ENCODE measurements at places on chromosomes 6 and 20.

- DNase-seq, result no peak
These were observed 46.9 kb upstream of the MAPK13 start for GRCh38 chr6:36083446-36083845.

DNA sequence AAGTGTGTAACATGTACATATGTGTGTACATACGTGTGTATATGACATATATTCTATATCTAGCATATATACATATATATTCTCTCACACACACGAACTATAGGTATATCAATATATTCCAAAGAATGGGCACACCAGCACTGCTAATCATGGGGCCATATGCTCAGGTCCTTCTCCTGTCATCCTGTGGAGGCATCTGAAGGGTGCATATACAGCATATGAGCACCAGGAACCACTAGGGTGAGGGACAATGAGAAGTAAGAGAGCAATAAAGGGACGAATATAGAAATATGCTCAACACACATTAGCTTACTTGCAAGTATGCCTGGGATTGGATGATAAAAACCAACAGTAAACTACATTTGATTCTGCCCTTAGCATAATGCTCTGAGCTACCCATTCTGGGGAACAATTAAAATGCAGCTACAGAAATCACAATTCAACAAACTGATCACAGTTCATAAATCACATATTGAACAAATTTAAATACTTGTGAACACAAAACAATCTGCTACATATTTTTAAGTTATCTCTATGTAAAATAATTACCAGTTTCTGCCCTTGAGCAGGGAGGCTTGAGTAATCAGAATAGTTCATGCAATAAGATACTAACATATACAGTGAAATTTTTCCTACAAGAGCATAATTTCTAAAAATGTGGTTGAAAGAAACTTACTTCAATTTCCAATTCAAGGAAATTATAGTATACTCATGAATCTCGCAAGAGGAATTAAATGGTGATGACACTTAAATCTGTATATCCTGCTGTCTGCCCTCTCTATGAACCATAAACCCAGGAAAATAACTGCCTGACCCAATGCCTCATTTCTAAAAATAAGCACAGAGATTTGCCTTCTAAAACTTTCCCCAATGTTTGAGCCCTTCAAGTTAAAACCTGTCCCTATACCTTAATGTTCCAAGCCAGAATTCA lies 272.2 kb upstream of the THEMIS start:
- no peak for DNase-seq

DNA sequence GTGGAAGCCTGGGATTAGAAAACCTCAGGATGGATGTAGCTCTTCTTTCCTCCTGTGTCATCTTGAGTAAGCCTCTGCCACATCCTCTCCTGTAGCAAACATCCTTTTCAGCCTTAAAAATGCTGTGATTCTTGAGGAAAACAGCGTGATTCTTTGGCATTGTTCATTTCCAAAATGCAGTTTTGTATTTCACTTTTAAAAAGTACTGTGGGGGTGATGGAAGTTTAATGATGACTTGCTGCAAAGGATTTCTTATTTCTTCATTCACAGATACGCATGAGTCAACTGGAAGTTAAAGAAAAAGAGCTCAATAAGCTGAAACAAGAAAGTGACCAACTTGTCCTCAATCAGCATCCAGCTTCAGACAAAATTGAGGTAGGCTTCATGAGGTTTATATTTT lies 23.9 kb upstream of the SNRNP48 start:
- DNase-seq, result no peak

GRCh38 chr20:51064137-51064536 lies 41.2 kb upstream of the KCNG1 start:
- no peak for DNase-seq

DNA sequence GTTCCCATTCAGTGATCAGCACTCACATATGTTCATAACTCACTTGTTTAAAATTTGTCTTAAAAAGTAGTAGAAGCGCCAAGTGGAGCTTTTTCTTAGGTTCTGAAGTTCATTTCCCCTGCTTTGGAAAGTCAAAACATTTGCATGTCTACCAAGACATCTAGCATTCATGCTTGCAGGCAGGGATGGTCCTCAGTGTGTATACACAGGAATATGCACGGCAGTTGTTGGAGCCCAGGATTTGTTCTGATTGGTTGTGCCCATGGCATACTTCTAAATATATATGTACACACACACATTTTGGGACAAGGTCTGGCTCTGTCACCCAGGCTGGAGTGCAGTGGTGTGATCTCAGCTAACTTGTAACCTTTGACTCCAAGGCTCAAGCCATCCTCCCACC lies 2.4 kb upstream of the GPX6 start:
- no peak for DNase-seq

- DNase-seq, result no peak
These were observed 1.3 kb upstream of the TAPBP start for GRCh38 chr6:33314943-33315792.

DNA sequence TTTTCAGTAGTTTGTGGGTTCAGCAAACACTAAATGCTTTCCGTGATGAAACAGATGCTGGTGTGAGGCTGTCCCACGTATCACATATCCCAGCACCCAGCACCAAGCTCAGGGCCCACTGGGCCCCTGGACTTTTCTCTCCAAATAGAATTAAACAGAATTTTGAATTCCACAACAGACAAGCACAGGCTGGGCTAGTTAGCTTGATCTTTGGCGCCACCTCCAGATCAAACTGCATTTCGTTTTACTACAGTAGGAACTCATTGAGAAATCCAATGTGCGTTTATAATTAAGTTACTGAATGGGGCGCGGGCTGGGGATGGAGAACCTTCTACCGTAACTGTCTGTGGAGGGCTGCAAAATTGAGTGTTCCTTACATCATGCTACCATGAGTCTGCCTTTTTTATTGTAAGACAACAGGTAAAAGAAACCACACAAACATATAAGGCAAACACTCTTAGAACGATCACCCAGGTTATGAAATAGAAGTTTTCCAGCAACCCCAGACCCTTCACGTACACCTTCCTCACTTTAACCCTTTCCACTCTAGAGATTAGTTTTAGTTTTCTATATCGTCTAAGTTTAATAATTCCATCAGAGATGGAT lies 107.8 kb downstream of the ZFP64 start:
- DNase-seq, result no peak

GRCh38 chr6:13063300-13063918 lies 264.9 kb downstream of the TBC1D7 start:
- DNase-seq, result no peak

- no peak for DNase-seq
These were observed 107.4 kb upstream of the NAA20 start for GRCh38 chr20:19909725-19910124.

GRCh38 chr6:15736297-15736696 lies 73.5 kb upstream of the DTNBP1 start:
- DNase-seq, result no peak

DNA sequence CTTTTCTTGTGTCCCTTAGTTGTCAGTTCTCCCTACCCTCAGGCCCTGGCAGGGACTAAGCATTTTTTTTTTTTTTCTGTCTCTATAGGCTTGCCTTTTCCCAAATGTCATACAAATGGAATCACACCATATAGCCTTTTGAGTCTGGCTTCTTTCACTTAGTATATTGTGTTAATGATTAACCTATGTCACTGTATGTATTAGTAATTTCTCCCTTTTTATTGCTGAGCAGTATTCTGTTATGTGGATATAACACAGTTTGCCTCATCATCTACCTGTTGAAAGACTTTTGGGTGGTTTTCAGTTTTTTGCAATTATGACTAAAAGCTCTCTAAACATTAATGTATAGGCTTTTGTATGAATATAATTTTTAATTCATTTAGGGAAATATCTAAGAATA lies 16.0 kb upstream of the FBXO30 start:
- DNase-seq, result no peak

DNA sequence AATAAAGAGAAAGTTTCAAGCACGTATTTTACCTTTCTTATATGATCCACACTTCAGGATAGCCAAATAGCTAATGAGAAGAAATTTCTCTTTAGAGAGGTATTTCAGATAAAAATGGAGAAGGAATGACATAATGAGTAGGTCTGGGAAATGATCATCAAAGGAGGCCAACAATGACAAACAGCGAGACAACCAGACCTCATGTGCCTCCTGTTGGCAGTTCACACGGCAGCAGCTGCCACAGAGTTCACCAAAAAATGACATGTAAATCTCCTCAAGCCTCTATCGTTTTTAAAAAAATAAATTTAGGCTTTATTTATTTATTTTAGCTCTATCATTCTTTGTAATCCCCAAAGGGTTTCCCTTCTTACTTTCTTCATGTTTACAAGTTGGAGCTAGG lies 47.7 kb downstream of the SLC2A12 start:
- no peak for DNase-seq

- DNase-seq, result no peak
These were observed 156.7 kb upstream of the LRFN2 start for GRCh38 chr6:40743690-40744446.

DNA sequence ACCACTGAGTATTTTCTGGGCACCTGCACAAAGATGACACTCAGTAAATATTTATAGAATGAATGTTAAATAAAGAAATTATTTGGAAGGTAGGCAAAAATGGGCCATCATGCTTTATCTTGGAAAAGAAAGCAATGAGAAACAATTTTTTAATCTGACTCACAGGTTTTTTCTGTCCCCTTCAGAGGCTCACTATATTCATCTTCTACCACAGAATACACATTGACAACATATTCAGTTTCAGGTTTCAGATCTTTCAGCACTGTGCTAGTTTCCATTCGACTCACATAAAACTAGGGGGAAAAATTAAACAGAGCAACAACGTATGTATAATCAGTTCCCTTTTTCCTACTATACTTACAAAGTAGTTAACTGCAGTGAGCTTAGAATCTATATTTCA lies 58.3 kb downstream of the COL12A1 start:
- DNase-seq, result no peak

DNA sequence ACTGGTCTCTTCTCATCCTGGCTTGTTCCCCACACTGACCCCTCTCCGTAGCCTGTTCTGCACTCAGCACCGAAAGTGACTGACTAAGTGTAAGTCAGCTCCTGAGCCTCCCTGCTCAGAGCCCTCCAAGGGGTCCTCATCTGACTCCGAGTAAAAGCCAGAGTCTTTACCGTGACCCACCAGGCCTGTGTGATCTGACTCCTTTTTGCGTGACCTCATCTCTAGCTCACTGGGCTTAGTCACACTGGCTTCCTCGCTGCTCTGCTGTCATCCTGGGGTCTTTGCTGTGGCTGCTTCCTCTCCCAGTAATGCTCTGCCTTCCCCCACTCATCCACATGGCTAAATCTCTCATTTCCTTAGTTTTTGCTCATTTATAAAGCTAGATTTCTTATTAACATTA lies 116.6 kb downstream of the PLCB4 start:
- DNase-seq, result no peak

GRCh38 chr6:10478187-10479040 lies 42.7 kb upstream of the GCNT2 start:
- DNase-seq, result peak; percentile 11

GRCh38 chr6:56539527-56540105 lies 103.1 kb downstream of the DST start:
- no peak for DNase-seq

- no peak for DNase-seq
These were observed 27.8 kb upstream of the SMIM28 start for GRCh38 chr6:138349891-138350290.

GRCh38 chr6:82906489-82906888 lies 159.2 kb downstream of the UBE3D start:
- DNase-seq, result no peak

- no peak for DNase-seq
These were observed 67.9 kb upstream of the MLIP start for GRCh38 chr6:54043360-54043759.

GRCh38 chr6:496649-497048 lies 105.1 kb downstream of the IRF4 start:
- no peak for DNase-seq

- no peak for DNase-seq
These were observed 538.6 kb upstream of the MARCKS start for GRCh38 chr6:113318575-113318917.

GRCh38 chr6:14734416-14735340 lies 511.2 kb upstream of the JARID2 start:
- DNase-seq, result peak; percentile 63

DNA sequence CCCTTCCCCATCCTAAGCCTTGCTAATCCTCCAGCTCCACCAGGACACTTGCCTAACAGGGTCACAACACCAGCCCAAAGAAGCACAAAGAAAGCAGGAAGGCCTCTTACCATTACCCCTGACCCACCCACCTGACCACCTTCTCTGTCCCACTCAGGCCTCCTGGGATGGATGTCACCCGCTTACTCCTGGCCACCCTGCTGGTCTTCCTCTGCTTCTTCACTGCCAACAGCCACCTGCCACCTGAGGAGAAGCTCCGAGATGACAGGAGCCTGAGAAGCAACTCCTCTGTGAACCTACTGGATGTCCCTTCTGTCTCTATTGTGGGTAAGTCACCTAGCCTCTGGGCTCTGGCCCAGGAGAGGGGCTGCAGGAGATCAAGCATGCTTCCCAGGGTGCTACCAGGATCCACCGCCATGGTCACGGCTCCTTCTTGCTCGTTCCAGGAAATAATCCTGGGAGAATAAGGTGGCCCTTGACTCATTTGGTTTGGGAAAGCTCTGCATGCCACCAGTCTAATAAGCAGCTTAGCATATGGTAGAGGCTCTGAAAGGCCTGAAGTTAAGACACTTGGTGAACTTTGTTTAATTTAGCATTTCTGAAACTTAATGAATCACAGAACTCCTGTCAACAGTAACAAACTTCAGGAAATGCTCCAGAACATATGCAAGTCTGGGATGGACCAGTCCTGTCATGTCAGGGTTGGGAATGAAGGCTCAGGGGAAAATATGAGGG lies 19.2 kb downstream of the ASIP start:
- DNase-seq, result no peak

GRCh38 chr6:157727629-157728182 lies 95.3 kb upstream of the SNX9 start:
- DNase-seq, result no peak

GRCh38 chr6:35719830-35720733 lies 16.8 kb upstream of the ARMC12 start:
- DNase-seq, result peak; percentile 26

DNA sequence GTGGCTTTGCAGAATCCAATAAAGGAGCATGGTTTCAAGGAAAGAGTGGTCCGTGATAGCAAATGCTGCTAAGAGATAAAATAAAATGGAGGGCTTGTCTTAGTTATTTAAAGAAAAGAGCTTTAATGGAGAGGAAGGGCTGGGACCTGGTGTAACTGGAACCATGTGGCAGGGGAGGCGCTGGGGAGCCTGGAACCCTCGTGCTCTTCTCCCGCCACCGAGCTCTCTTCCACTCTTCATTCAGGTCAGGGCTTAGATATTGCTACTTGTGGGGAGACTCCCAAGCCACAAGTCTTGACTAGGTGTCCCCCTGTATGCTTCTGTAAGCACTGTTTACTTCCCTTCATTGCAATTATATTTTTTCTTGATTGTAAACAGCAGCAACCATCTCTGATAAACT lies 15.2 kb upstream of the ARFGEF3 start:
- DNase-seq, result no peak

GRCh38 chr6:42448391-42448790 lies 3.3 kb downstream of the TRERF1 start:
- DNase-seq, result no peak

DNA sequence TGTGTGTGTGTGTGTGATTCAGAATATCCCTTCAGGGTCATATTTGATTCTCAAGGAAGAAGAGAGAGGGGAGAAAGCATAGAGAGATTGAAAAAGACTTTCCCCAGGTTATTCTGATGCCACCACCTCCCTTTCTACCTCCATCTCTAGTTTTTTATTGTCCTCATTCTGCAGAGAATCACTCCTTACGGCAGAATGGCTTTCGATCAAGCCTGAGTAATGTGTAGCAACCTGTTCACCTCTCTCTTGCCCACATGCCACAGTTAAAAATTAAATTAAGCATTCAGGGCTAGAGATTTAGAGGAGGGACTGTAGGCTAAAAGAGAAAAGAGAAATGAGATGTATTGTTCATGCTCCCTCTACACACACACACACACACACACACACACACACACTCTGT lies 18.1 kb downstream of the KLHL32 start:
- no peak for DNase-seq
